ENCODE measurements at places on chromosomes 5 and 9. TPM values are rescaled to one million over a fixed set of nuclear protein-coding genes. Genes with fewer than 3 reads are reported as not detected.

- H3K4me1 ChIP-seq: no peaks in the 10 kb centered on the region
- no peak overlapping the region for H3K4me3 ChIP-seq
- H3K27me3 ChIP-seq: no peaks in the 10 kb centered on the region
- H3K36me3 ChIP-seq: no peaks in the 10 kb centered on the region
Observed at GRCh38 chr5:101643794-101644193, 652.3 kb downstream of the SLCO4C1 start.

DNA sequence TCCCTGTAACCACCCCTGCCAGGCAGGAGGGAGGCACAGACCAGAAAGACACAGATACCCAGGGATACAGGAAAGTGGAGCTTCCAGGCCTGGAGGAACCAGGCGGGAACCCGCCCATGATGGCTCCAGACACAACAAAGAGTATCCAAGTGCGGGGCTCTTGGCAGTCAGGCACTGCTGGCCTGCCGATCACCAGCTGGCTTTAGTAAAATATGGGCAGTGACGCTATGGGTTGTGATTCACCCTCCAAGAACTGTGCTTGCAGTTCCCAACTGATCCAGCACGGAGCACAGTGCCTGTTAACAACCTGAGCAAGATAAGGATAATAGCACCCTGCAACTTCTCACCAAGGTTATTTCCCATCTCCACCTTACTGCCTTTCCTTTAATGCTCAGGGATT lies 463.3 kb downstream of the IRX1 start:
- H3K27me3 ChIP-seq: no peaks in the 10 kb centered on the region
- no peak for DNase-seq
- H3K4me3 ChIP-seq: no peak overlapping the region
- H3K36me3 ChIP-seq: no peaks in the 10 kb centered on the region
- H3K27ac ChIP-seq: no peak overlapping the region
- H3K4me1 ChIP-seq: no peaks in the 10 kb centered on the region

The FBN2 gene
- 1.3 TPM for total RNA-seq

GRCh38 chr9:89732295-89732938 lies 127.6 kb downstream of the GADD45G start:
- DNase-seq: no peak
- no peaks in the 10 kb centered on the region for H3K36me3 ChIP-seq
- no peak overlapping the region for H3K4me3 ChIP-seq
- H3K27ac ChIP-seq: peak overlapping the region; percentile 15
- no peaks in the 10 kb centered on the region for H3K27me3 ChIP-seq
- no peaks in the 10 kb centered on the region for H3K4me1 ChIP-seq

The PCDHGB2 gene
- total RNA-seq: 11.4 TPM

- no peaks in the 10 kb centered on the region for H3K4me1 ChIP-seq
- no peak for DNase-seq
- H3K27ac ChIP-seq: no peak overlapping the region
- no peaks in the 10 kb centered on the region for H3K27me3 ChIP-seq
- no peaks in the 10 kb centered on the region for H3K36me3 ChIP-seq
Observed at GRCh38 chr5:25573691-25574090, 928.9 kb upstream of the CDH10 start.

DNA sequence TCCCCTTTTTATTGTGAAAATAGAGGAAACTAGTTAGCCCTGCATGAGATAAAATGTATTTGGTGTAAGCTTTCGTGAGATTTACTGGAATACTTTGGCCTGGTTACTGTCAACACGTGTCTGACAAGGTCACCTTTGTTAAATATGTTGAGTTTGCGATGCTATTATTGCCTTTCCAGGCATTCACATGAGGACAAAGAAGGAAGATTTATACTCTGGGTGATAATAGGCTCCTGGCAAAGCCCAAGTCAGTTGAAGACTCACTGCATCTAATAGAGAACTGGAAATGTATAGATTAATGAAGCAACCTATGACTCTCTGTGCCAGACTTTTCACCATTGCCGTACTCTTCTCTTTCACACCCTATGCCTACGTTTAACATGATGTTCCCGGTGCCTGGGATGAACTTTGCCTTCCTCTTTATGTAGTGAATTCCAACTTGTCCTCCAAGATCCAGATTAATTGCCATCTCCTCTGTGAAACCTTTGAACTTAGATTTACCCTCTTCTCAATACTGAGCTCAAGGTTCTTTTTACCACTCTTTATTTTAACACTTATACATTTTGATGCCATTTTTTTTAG lies 33.9 kb downstream of the ITGA2 start:
- H3K27ac ChIP-seq: peak overlapping the region; percentile 9
- peaks cover 31% of the 10 kb centered on the region for H3K4me1 ChIP-seq
- no peak for DNase-seq
- H3K27me3 ChIP-seq: no peaks in the 10 kb centered on the region
- no peaks in the 10 kb centered on the region for H3K36me3 ChIP-seq

GRCh38 chr9:37925786-37926736 lies 22.1 kb upstream of the SLC25A51 start:
- no peaks in the 10 kb centered on the region for H3K27me3 ChIP-seq
- peaks cover 4% of the 10 kb centered on the region for H3K4me1 ChIP-seq
- H3K27ac ChIP-seq: no peak overlapping the region
- no peak overlapping the region for H3K4me3 ChIP-seq

DNA sequence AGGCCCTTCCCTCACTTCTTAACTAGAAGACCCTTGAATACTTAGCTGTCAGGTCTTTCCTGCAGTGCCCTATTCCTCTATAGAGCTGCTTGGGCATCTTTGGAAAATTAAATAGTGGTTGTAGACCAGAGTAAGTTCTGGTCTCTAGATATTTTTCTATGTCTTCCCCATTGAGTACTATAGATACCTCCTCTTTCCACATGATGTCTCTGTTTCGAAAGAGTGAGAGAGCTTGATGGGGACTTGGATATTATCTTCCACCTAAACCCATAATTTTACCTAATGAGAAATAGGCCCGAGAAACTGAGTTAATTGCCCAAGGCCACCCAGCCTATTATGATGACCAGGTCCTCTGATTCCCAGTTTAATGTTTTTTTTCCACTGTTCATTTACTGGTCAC lies 40.2 kb downstream of the SPEF2 start:
- H3K36me3 ChIP-seq: no peaks in the 10 kb centered on the region
- no peak overlapping the region for H3K27ac ChIP-seq
- DNase-seq: no peak

DNA sequence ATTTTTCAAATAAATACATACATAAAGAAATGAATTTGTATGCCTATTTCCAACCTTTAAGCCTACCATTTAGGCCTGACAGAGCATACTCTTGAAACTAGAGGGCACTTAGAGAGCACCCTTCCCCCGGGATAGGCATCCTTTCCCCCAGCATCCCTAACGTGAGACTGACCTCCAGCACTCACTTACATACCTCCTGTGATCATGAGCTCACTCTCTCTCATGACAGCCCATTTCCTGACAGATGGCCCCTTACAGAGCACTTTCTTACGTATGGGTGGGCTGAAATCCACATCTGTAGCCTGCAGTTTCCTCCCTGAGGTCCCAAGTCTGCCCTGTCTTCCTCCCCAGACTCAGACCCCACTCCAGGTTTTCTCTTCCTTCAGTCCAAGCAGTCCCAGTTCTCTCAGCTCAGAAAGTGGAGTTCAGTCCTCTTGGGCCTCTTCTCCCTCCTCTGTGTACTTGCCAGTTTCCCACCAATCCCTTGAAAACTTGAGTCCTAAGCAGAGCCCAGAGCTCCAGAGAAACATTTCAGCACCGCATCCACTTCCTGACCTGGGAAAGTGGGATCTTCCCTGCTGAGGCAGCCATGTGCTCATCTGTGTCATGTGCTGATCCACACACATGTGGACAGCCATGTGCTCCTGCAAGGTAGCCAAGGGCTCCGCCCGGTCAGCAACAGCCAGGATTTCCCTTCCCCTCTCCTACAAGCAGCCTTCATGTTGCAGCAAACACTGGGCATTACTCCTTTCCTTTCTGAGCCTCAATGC lies 2.2 kb upstream of the CDX1 start:
- no peaks in the 10 kb centered on the region for H3K36me3 ChIP-seq
- no peaks in the 10 kb centered on the region for H3K4me1 ChIP-seq
- no peaks in the 10 kb centered on the region for H3K27me3 ChIP-seq

The FBP2 gene
- total RNA-seq: not detected

- DNase-seq: no peak
- H3K27ac ChIP-seq: no peak overlapping the region
- H3K4me1 ChIP-seq: no peaks in the 10 kb centered on the region
- no peaks in the 10 kb centered on the region for H3K36me3 ChIP-seq
- no peaks in the 10 kb centered on the region for H3K27me3 ChIP-seq
Observed at GRCh38 chr5:109365653-109366052, 44.1 kb downstream of the PJA2 start.

The CTSV gene
- 0.42 TPM for total RNA-seq

The IL13 gene
- 0.44 TPM for total RNA-seq

DNA sequence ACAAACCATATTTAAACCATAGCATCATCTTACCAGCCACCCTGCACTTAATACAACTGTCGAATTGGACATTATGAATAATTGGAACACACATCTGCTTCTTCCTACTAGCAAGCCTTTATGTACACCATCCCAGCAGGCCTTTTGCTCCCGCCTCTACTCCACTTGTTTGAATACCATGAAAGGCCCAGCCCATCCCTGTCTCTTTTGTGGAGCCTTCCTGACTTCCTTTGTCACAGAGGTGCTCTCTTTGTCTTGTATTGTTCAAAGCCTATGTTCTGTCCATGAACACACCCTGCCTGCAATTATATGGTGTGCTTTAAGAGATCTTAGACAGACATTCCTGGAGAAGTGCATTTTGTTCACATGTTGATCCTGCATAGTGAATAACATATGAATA lies 465.7 kb downstream of the DIRAS2 start:
- no peak overlapping the region for H3K27ac ChIP-seq
- no peak overlapping the region for H3K4me3 ChIP-seq
- DNase-seq: no peak
- no peaks in the 10 kb centered on the region for H3K36me3 ChIP-seq

The MYMK gene
- 8.3 TPM for total RNA-seq

The CDC25C gene
- not detected for total RNA-seq

The CCDC180 gene
- 9.6 TPM for total RNA-seq

GRCh38 chr5:76084496-76085242 lies 1.5 kb downstream of the SV2C start:
- H3K36me3 ChIP-seq: no peaks in the 10 kb centered on the region
- peak overlapping the region; percentile 5 for H3K4me3 ChIP-seq
- no peak overlapping the region for H3K27ac ChIP-seq
- peaks cover 39% of the 10 kb centered on the region for H3K4me1 ChIP-seq

DNA sequence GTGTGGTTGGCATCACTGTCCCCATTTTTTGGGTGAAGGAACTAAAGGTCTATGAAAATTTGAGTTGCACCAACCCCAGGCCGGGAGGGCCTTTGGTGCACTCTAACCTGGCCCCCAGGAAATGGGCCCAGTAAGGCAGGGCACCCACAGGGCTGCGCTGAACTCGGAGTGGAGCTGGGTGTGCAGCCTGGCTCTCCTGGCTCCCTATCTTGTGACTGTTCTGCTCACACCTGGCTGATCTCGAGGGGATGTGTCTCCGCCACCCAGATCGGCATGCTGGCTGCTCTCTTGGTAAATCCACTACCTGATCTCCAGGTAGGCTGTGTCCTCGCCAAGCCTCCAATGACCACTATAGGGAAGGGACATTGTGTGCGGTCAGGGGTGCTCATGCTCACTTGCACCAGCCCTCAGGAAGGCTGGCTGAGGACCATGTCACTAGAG lies 259.8 kb downstream of the NSG2 start:
- no peak overlapping the region for H3K4me3 ChIP-seq
- no peaks in the 10 kb centered on the region for H3K4me1 ChIP-seq
- no peak for DNase-seq
- no peaks in the 10 kb centered on the region for H3K27me3 ChIP-seq

- H3K27ac ChIP-seq: no peak overlapping the region
- no peak for DNase-seq
- no peak overlapping the region for H3K4me3 ChIP-seq
- H3K36me3 ChIP-seq: peaks cover 15% of the 10 kb centered on the region
- H3K27me3 ChIP-seq: peaks cover 9% of the 10 kb centered on the region
- peaks cover 33% of the 10 kb centered on the region for H3K4me1 ChIP-seq
Observed at GRCh38 chr5:150298701-150299451, 3.8 kb downstream of the ARSI start.

- H3K27ac ChIP-seq: peak overlapping the region; percentile 8
- DNase-seq: no peak
- H3K36me3 ChIP-seq: peaks cover 22% of the 10 kb centered on the region
- no peak overlapping the region for H3K4me3 ChIP-seq
Observed at GRCh38 chr5:176528301-176528700, 8.9 kb downstream of the RNF44 start.

The ORM2 gene
- not detected for total RNA-seq

- DNase-seq: peak; percentile 31
- H3K27ac ChIP-seq: peak overlapping the region; percentile 99
- H3K4me1 ChIP-seq: peaks cover 16% of the 10 kb centered on the region
- peak overlapping the region; percentile 73 for H3K4me3 ChIP-seq
Observed at GRCh38 chr5:65925044-65925600, 1.3 kb upstream of the ERBIN start.

GRCh38 chr9:1443450-1443849 lies 393.3 kb downstream of the DMRT2 start:
- no peaks in the 10 kb centered on the region for H3K36me3 ChIP-seq
- no peaks in the 10 kb centered on the region for H3K27me3 ChIP-seq
- no peak for DNase-seq
- H3K27ac ChIP-seq: no peak overlapping the region
- no peak overlapping the region for H3K4me3 ChIP-seq

DNA sequence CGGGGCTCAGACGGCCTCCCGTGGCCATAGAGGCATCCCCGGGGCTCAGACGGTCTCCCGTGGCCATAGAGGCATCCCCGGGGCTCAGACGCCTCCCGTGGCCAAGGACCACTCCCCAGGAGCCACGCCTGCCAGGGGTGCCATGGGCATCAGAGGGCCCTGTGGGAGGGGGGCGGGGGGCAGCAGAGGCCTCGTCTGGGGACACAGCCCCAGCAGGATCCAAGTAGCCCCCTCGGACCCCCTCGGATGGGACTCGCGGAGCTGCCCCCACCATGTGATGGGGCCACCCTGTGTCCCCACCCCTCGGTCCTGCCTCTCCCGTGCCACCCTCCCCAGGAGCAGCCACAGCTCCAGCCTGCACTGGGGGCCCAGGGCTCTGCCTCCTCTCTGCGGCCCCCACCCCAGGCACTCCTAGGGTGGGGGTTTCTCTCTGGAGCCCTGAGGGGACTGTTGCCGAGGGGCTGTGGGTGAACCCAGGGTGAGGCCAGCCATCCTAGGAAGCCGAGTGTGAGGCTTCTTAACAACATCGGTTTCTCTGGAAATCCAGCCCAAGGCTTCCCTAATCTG lies 2.5 kb downstream of the ENTPD8 start:
- DNase-seq: no peak
- no peaks in the 10 kb centered on the region for H3K36me3 ChIP-seq
- no peak overlapping the region for H3K4me3 ChIP-seq
- peaks cover 5% of the 10 kb centered on the region for H3K4me1 ChIP-seq
- H3K27ac ChIP-seq: no peak overlapping the region

DNA sequence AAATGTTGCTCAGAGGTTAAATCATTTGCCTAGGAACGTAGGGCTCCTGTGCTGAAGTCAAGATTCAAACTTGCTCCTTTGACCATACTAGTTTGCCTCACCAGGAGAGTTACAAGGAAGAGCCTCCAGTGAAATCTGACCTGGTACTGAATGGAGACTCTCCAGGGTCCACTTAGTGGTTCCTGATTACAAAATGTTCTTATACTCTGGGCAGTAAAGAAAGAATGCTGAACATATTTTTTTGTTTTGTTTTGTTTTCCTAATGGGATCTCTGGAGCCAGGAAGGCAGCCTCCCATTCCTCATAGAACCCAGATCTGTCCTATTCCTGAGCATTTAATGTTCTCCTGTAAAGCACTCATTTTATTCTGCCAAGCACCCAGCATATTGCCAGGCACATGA lies 256.5 kb upstream of the CLINT1 start:
- no peak overlapping the region for H3K4me3 ChIP-seq
- peak; percentile 19 for DNase-seq
- H3K27ac ChIP-seq: no peak overlapping the region
- H3K4me1 ChIP-seq: peaks cover 10% of the 10 kb centered on the region

The NUTM2G gene
- total RNA-seq: not detected

All from tibial nerve (tissue), 4 donors.